ENCODE measurements at places on chromosomes 5 and 9. TPM values are rescaled to one million over a fixed set of nuclear protein-coding genes. Genes with fewer than 3 reads are reported as not detected.
A peak's percentile ranks its signal among the peaks of the same experiment; 100 is the strongest.

DNA sequence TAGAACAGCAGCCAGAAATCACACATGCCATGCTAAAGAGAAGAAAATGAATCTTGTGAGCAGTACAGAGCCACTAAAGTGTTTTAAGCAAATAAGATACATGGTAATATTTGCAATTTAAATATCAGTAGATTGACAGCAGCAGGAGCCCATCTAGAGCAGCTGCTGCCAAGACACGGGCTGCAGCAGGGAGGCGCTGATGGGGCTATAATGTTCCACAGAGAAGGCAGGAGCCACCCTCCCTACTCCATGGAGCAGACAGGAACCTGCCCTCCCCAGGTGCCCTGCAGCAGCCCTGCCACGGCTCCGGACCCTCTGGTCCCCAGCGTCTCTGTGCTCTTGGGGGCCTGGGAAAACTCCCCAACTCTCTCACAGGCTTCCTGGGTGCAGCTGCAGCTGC, 224.1 kb upstream of the ISL1 start:
- no peak for DNase-seq
- no peaks in the 10 kb centered on the region for H3K27me3 ChIP-seq
- no peaks in the 10 kb centered on the region for H3K36me3 ChIP-seq
- H3K27ac ChIP-seq, result no peak overlapping the region

- H3K4me3 ChIP-seq, result peak overlapping the region; percentile 80
- DNase-seq, result no peak
- H3K4me1 ChIP-seq, result peaks cover 10% of the 10 kb centered on the region
- peak overlapping the region; percentile 93 for H3K27ac ChIP-seq
- H3K36me3 ChIP-seq, result no peaks in the 10 kb centered on the region
These were observed 1.3 kb downstream of the NOTCH1 start for GRCh38 chr9:136544548-136544963.

- H3K27me3 ChIP-seq, result no peaks in the 10 kb centered on the region
- H3K4me3 ChIP-seq, result no peak overlapping the region
- no peaks in the 10 kb centered on the region for H3K36me3 ChIP-seq
- DNase-seq, result peak; percentile 30
These were observed 30.6 kb downstream of the GFRA3 start for GRCh38 chr5:138243794-138244193.

DNA sequence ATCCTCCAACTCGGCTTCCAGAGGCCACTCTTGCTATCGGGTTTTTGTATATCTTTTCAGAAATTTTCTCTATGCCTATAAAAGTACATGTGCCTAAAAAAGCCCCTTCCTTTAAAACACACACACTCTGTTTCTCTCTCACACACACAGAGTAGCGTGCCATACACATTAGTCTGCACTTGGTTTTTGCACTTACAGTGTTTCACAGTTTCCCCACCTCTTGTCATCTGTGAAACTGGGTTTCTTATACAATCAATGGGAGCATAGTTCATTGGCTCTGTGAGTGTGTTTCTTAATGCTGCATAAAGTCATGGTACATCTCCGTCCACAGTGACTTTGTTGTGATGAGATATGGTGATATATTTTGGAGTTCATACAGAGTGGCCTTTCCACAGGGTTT, 664 bp upstream of the IGFBPL1 start:
- DNase-seq, result no peak
- no peak overlapping the region for H3K27ac ChIP-seq
- H3K4me3 ChIP-seq, result no peak overlapping the region
- no peaks in the 10 kb centered on the region for H3K36me3 ChIP-seq
- H3K27me3 ChIP-seq, result peaks cover 42% of the 10 kb centered on the region
- no peaks in the 10 kb centered on the region for H3K4me1 ChIP-seq

DNA sequence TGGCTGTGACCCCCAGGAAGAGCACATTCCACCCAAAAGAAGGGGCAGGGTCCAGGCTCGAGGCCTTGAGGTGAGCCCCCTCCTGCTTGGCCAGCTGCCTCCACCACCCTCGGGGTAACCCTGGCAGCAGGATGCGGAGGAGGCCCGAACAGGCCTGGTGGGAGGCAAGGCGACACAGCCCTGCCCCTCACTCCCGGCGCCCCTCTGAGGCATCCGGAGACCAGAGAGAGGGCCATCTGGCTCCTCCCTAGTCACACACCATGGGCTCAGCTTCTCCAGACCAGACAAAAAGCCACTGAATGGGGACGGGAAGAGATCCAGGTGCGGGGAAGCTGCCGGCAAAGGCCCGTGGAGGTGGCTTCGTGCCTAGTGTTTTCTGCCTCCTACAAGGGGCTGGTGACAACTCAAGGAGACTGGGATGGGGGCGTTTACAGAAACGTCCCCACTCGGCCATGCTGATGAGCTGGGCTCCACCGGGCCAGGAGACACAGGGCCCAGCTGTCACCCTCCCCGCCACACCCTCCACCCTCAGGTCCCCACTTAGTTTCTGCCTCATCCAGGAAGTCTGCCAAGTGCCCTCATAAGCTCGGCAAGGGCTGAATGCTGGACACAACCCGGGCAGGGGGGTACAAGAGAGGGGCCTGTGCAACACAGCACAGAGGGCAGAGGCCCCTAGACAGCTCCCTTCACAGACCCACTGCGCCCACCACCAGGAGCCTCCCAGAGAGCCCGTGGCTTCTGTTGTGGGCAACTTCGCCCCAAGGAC, 41.9 kb downstream of the NACC2 start:
- DNase-seq, result no peak
- no peaks in the 10 kb centered on the region for H3K36me3 ChIP-seq
- peaks cover 22% of the 10 kb centered on the region for H3K4me1 ChIP-seq
- no peak overlapping the region for H3K4me3 ChIP-seq
- no peaks in the 10 kb centered on the region for H3K27me3 ChIP-seq
- peak overlapping the region; percentile 66 for H3K27ac ChIP-seq

DNA sequence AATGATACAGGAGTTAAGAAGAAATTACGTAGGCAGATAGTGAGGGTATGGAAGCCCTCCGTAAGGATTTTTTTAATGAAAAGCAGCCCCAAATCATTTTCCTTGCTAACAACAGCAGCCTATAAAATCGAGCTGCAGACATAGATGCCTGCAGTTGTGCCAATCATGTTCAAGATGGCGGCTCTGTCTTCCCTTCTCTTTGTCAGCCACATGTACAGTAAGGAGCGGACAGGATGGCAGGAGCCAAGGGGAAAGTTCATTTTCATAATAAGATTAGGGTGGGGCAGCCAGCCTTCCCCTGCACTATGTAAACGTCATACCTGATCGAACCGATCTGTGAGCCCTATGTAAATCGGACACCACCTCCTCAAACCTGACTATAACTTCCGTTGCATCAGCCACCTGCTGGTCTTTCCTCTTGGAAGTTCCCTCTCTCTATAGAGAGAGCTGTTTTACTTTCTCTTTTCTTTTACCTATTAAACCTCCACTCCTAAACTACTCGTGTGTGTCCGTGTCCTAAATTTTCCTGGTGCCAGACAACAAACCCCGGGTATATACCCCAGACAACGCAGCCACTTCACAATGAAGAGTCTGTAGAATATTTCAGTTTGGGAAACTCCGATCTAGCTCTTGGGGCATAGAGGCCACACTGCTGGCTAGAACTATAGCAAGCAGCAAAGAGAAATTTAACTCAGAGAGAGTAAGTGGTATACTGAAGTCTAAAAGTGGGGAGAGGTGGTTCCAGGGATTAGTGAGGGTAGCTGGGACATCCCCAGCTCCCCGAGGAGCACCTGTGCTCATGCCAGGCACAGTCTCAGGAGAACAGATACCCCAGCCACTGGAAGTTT, 20.8 kb upstream of the SLC24A2 start:
- no peak overlapping the region for H3K4me3 ChIP-seq
- no peaks in the 10 kb centered on the region for H3K4me1 ChIP-seq
- no peak overlapping the region for H3K27ac ChIP-seq

GRCh38 chr9:18393340-18394130, 80.4 kb upstream of the ADAMTSL1 start:
- H3K4me1 ChIP-seq, result peaks cover 9% of the 10 kb centered on the region
- no peak overlapping the region for H3K4me3 ChIP-seq
- no peaks in the 10 kb centered on the region for H3K27me3 ChIP-seq
- H3K36me3 ChIP-seq, result no peaks in the 10 kb centered on the region
- DNase-seq, result peak; percentile 72
- peak overlapping the region; percentile 78 for H3K27ac ChIP-seq

DNA sequence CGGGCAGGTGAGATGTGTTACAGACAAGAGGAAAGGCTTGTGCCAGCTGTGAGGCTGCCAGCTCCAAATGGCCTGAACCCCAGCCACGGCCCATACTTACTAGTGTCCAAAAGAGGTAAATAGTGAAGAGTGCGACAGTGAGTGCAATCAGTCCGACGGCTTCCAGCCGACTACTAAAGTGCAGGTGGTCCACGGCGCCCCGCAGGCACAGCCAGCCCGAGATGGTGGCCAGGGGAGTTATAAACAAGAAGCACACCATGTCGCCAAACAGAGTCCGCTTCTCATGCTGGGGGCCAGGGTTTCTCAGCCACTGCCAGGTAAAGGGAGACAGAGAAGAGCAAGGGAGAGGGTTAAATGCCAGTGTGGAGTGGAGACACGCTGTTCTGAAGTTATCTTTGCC, 101.1 kb downstream of the LMNB1 start:
- H3K4me1 ChIP-seq, result no peaks in the 10 kb centered on the region
- H3K27ac ChIP-seq, result no peak overlapping the region
- H3K27me3 ChIP-seq, result no peaks in the 10 kb centered on the region
- no peaks in the 10 kb centered on the region for H3K36me3 ChIP-seq
- no peak for DNase-seq
- H3K4me3 ChIP-seq, result no peak overlapping the region

DNA sequence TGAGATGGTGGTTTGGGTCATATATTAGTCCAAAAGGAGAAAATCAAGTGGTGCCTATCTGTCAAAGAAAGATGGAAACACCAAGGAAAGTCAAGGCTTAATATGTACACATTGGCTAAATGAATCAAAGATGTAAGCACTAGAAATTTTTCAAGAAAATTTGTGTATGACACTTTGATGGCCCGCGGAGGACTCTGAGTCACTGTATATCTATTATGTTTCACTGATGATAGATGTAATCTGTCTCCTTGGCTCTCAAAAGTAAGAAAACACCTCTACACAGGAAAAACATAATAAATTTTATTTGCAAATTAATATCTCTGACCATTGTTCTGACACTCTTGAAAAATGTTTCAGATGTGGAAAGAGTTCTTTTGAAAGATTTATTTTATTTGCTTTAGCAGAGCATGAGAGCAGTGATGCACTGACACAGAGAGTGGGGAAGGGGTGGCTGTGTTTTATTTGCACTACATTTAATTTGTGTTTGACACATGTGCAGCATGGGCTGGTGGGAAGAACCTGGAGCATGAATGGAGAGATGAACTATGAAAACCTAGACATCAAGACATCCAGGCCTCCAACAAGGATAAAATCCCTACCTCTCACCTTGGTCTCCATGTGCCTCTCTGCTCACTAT, 180.8 kb upstream of the GAS1 start:
- H3K36me3 ChIP-seq, result no peaks in the 10 kb centered on the region
- H3K27me3 ChIP-seq, result no peaks in the 10 kb centered on the region
- H3K4me1 ChIP-seq, result no peaks in the 10 kb centered on the region
- DNase-seq, result no peak
- no peak overlapping the region for H3K4me3 ChIP-seq

DNA sequence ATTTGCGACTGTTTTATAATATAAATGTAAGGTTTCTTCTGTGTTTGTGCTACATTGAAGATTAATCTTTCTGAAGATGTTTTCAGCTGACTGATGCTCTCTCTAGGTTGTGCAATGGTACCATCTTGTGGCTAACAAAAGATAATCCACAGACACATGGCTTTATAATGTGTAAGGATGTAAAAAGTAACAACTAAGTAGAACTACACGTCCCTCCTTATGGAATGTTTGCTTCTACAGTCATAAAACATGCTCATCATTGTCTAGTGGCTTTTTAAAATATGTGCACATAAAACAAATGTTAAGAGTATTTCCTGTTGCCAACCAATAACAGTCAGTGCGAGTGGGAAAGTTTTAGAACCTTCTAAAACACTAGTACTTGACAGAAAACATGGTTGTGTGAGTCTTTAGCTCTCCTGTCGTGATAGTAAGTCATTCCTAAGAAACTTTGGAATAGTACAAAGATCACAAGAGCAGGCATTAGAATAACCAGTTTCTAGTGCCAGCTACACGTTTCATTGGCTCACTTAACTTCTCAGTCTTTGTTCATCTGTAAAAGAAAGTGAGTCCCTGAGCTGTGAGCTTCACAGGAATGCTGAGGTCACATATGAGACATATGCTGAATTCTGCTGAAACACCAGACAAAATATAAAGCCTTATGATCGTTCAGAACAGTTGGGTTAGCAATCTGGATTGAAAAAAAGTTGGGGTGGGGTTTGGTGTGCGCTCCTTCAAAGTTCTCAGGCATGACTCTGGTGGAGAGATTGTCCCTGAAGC, 75.7 kb upstream of the GLIS3 start:
- no peak for DNase-seq
- H3K27ac ChIP-seq, result no peak overlapping the region
- no peaks in the 10 kb centered on the region for H3K36me3 ChIP-seq
- no peaks in the 10 kb centered on the region for H3K27me3 ChIP-seq

DNA sequence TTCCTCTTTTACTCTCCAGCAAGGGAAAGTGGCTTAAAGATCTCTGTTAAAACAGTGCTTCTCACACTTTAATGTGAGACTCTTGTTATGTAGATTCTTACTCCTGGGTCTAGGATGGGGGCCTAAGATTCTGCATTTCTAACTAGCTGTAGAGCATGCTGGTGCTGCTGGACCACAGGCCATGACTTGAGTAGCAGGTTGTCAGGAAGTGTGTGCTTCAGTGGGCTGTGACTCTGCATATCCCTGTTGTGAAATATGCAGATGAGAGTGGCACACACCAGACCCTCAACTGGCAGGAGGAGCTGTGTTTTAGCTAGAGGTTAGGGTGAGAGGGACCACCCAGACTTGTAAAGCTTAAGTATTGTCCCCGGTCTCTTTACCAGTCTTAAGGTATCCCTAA, 191.1 kb upstream of the DMRT1 start:
- H3K27ac ChIP-seq, result no peak overlapping the region
- no peak for DNase-seq
- no peak overlapping the region for H3K4me3 ChIP-seq
- no peaks in the 10 kb centered on the region for H3K4me1 ChIP-seq
- no peaks in the 10 kb centered on the region for H3K36me3 ChIP-seq

GRCh38 chr5:139680368-139681111, 32.4 kb downstream of the CXXC5 start:
- no peak overlapping the region for H3K4me3 ChIP-seq
- peaks cover 13% of the 10 kb centered on the region for H3K4me1 ChIP-seq
- no peak for DNase-seq
- no peaks in the 10 kb centered on the region for H3K27me3 ChIP-seq
- no peaks in the 10 kb centered on the region for H3K36me3 ChIP-seq

- no peak overlapping the region for H3K4me3 ChIP-seq
- H3K36me3 ChIP-seq, result no peaks in the 10 kb centered on the region
- no peaks in the 10 kb centered on the region for H3K27me3 ChIP-seq
- H3K4me1 ChIP-seq, result no peaks in the 10 kb centered on the region
These were observed 74.2 kb upstream of the TNFSF8 start for GRCh38 chr9:115004545-115004944.

- no peaks in the 10 kb centered on the region for H3K36me3 ChIP-seq
- no peak overlapping the region for H3K27ac ChIP-seq
- H3K4me1 ChIP-seq, result no peaks in the 10 kb centered on the region
- H3K27me3 ChIP-seq, result no peaks in the 10 kb centered on the region
These were observed 671.1 kb downstream of the TAF11L14 start for GRCh38 chr5:18305288-18305924.

- H3K27ac ChIP-seq, result no peak overlapping the region
- peaks cover 9% of the 10 kb centered on the region for H3K4me1 ChIP-seq
- no peak for DNase-seq
- no peaks in the 10 kb centered on the region for H3K27me3 ChIP-seq
- H3K36me3 ChIP-seq, result no peaks in the 10 kb centered on the region
- H3K4me3 ChIP-seq, result no peak overlapping the region
These were observed 155.4 kb downstream of the PAM start for GRCh38 chr5:102910240-102911226.

The NPDC1 gene
- total RNA-seq, result 63.1 TPM

The ATP10B gene
- total RNA-seq, result not detected

The ZBED3 gene
- 4.8 TPM for total RNA-seq

The RFX3 gene
- 18.0 TPM for total RNA-seq

The HSD17B3 gene
- 1.1 TPM for total RNA-seq

The OR1Q1 gene
- total RNA-seq, result not detected
